ENCODE measurements at places on chromosomes 2 and 18.

DNA sequence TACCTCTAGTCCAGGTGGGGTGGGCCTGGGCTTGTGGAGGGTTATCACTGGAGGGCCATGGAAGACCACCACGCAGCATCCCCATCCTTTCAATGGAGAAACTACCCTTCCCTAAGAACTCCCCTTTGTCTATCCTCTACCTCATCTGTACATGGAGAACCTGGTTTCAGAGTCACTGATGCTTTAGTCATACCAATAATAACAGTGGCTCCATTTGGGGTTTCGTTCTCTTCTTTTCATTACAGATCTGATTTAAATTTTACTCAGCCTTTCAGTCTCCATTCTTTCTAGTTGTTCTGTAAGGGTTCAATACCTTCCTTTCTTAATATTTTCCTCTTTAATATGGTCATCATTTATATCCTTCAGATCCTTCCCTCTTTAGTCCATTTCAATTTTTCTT is 54.6 kb upstream of the ZFP36L2 start:
- DNase-seq = no peak

DNA sequence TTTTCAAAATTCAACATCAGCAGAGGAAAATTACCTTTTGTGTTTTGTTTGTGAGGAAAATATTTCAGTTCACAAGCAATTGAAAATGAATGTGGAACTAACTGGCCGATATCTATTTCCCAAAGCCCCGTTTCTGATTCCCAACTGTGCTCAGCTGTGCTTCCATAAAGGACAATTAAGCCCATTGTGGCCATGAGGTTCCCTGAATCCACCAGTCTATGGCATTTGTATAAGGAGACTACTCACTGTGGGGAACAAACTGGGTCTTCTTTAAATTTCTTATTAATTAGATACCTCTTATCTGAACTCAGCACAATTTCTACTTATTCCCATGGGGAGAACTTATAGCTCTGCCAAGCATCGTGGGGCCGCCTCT is 31.4 kb upstream of the AGAP1 start:
- no peak for DNase-seq

DNA sequence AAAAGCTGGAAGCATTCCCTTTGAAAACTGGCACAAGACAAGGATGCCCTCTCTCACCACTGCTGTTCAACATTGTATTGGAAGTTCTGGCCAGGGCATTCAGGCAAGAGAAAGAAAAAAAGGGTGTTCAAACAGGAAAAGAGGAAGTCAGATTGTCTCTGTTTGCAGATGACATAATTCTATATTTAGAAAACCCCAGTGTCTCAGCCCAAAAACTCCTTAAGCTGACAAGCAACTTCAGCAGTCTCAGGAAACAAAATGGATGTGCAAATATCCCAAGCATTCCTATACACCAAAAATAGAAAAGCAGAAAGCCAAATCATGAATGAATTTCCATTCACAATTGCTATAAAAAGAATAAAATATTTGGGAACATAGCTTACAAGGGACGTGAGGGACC is 11.1 kb downstream of the SLC8A1 start:
- no peak for DNase-seq

DNA sequence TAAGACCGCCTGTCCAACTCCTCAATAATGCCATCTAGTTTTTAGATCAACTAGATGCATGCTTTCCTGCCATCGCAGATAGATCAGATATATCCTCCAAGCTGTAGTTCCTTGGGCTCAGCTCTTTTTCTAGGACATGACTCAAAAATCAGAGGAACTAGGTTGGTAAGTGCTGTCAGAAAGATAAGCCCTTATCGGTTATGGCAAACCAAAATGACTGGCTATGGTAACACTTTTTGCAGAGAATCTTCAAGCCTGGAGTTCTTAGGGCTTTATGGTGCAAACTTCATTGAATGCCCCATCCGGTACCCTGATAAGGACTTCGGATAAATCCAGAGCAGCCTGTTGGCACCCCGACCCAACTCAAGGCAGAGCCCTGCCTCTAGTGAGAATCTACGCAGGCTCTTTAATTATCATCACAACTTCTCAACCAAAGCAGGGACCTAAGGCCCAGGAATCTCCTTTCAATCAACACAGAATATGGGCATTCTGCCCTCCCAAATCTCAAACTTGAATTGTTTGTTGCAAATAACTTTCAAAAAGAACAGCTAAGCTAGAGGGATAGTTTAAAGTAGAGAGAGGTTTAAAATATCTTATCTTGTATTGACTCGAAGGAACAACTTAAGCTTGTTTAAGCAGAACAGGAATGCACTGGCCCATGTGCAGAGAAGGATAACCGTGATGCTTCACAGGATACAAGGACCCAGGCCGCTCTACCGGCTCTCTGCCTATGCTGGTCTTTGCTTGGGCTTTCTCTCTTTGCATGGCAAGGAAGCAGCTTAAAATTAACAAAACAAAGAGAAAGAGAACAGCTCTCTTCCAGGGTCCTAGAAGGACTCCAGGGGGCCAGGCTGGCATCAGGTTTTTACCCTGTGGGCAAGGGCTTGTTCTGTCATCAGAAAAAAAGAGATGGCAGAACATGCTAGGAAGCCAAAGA is 3.4 kb upstream of the CYP1B1 start:
- DNase-seq = no peak
